ENCODE measurements at places on chromosomes 12 and 14.

GRCh38 chr12:127966331-127966730 is 300.6 kb upstream of the TMEM132C start:
- no peak for DNase-seq

DNA sequence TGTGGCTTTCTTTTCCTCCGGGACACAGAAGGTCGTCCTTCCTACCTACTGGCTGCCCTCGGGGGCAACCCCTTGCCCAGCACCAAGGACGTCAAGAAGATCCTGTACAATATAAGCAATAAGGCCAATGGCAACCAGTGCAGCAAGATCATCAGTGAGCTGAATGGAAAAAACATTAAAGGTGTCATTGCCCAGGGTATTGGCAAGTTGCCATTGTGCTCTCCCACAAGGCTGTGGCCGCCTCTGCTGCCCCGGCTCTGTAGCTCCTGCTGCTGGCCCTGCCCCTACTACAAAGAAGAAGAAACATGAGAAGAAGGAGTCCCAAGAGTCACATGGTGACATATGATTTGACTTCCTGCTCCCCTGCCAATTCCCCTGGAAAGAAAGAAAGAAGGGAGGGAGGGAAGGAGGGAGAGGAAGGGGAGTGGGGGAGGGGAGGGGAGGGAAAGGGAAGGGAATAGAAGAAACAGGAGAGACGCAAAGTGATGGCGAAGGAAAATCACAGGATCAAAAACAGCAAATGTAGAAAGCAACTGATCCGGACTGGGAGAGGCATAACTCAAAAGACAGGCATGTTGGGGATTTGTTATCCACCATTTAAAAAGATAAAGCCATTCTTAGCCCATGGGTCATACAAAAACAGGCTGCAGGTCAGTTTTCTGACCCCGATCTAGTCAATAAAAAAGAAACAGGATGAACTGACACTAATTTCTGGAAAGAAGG is 61.3 kb upstream of the RESF1 start:
- DNase-seq, result no peak

DNA sequence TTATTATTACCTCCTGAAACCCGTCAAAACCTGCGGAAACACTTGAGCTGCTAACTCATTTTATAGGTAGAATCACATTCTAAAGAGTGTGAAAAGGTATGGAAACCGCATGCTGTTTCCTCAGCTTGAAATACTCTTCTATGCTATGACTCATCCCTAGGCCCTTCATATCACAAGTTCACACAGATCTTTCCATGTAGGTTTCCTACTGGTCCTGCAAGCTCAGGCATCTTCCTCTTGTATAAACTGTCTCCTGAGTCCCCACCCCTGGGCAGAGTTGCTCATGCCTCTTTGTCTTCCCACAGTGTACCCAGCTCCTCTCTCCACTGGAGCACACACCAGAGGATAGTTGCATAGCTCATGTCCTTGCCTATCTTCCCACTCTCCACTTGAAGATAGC is 84.7 kb downstream of the CMAS start:
- no peak for DNase-seq

DNA sequence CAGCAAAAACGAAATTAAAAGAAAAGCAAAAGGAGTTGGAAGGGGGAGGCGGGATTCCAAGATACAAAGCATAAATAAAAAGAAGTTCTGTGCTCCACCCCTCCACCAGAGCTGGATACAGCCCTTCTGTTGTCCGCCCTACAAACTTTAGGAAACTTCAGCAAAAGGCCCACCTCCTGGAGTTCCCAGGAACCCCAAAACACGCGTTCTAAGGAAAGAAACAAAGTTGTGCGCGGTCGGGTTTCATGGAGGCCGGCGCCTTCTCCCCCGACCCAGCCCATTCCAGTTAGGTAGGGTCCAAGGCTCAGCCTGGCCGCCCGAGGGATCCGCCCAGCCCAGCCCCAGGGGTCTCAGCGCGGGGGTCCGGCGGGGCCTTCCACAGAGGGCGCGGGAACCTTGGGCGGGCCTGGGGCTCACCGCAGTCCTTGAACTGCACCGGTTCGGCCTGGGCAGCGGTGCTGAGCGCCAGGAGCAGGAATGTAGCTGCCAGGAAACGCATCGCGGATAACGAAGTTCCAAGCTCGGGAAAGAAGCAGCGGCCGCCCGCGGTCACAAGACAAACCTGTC is at the start of gene NPC2:
Gene NPC2 (minus strand): TSS at position 530 of the 567 bp plus-strand sequence. CDS start 31 bp downstream, at position 499.
- no peak for DNase-seq

DNA sequence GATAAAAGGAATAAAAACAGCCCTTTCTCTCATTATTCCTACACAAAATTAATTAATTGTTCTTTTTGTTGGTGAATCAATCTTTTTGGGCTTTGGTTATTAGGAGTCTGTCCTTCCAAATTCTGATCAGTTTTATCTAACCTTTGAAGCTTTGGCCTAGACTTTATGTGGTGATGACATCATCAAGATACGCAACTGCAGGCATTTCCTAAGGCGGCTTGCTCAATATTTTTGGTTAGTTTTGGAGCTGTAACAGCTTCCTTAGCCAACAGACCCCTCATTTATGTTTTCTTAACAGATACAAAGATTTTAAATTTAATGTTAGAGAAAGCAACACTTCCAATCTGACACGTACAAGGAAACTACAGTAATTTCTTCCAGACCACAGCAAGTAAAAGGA is 87.8 kb upstream of the PDE3A start:
- no peak for DNase-seq

DNA sequence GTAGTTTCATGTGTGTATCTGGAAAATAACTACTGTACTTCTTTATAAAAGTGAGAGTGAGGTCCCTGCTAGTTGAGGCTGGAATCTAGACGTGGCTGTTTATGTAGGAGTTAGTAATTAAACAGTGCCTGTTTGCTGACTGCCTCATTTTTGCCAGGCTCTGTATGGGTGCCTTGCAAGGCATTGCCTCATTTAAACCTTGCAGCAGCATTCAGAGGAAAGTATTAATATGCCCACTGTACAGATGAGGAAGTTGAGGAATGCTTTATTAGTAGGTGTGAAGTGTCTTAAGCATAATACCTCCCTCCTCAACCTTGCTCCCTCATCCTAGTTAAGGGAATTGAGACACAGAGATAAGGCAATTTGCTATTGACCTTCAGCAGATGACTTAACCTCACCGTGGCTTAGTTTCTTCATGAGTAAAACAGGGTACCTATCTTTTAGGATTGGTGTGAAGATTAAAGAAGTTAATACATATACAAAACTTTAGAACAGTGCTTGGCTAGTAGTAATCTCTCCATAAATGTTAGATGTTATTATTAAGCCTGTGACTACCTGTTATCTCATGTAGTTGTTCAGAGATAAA is 28.7 kb downstream of the PPM1A start:
- DNase-seq, result no peak

- DNase-seq, result no peak
Observed at GRCh38 chr12:123519141-123520001, 14.1 kb downstream of the RILPL1 start.

DNA sequence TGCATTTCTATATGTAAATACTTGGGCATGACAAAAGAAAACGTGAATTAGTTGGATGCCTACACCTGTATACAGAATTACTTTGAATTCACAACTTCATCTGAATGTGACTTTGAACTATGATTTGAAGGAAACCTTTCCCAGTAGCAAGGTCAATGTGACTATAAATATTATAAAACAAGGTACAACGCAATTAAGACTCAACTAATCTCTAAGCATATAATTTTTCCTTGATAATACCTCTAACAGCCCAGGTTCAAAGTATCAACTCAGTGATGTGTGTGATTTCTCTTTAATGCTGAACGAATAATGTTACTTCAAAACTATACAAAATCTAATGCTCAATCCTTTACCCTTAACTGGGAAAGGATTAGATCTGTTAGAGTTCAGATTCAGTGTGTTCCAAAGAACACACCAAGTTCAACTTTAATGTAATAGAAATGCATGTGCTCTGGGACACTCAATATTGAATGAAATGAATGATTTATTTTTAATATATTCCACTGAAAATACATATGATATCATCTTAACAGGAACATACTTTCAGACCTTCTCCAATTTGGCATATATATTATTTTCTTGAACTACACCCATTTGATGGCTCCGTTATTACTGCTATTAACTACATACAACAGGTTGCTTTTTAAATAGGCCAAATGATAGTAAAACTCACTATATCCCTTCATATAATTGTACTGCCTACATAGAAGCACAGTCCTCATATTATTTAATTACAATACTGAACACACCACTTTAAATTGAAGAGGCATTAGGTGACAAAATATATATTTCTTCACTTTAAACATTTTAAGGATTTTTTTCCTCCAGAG is 40.1 kb upstream of the MTERF2 start:
- DNase-seq, result no peak

GRCh38 chr14:104333646-104334423 is 195.4 kb downstream of the KIF26A start:
- DNase-seq, result no peak

Measured in stimulated activated CD8-positive, alpha-beta memory T cell treated with anti-CD3 and anti-CD28 coated beads, Interleukin-7, amount 100 ng/mL, for 24 hours (primary cell).